ENCODE measurements at places on chromosomes 6 and 20. TPM values are rescaled to one million over a fixed set of nuclear protein-coding genes. Genes with fewer than 3 reads are reported as not detected.
A peak's percentile ranks its signal among the peaks of the same experiment; 100 is the strongest.

Gene ZC3H12D
- 0.99 TPM for total RNA-seq

DNA sequence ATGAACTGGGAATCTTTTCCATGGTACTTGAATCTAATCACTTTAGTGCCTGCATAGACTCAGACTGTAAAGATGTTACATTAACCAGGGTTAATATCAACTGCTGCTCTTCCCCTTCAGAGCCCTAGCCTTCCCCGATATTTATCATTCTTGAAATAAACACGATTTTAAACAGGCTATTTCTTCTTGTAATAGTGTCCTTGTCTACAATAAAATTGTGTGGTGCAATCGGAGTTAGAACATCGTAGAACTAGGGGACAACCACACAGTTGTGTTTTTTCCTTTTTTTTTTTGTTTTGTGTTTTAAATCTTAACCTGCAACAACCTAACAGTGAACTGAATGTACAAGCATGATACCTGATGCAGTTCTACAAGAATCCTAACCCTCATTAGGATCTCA lies 4.5 kb downstream of the GJA1 start:
- peak; percentile 15 for DNase-seq

GRCh38 chr20:24842918-24843715 lies 106.0 kb upstream of the CST7 start:
- DNase-seq, result peak; percentile 34

GRCh38 chr6:52641388-52641787 lies 29.5 kb upstream of the TMEM14A start:
- no peak for DNase-seq

Gene PSMA7
- total RNA-seq, result 107 TPM

Gene NNAT
- 22.0 TPM for total RNA-seq

Gene MPIG6B
- total RNA-seq, result 0.59 TPM

- no peak for DNase-seq
Observed at GRCh38 chr20:21100578-21101452, 5.3 kb downstream of the LINC00237 start.

DNA sequence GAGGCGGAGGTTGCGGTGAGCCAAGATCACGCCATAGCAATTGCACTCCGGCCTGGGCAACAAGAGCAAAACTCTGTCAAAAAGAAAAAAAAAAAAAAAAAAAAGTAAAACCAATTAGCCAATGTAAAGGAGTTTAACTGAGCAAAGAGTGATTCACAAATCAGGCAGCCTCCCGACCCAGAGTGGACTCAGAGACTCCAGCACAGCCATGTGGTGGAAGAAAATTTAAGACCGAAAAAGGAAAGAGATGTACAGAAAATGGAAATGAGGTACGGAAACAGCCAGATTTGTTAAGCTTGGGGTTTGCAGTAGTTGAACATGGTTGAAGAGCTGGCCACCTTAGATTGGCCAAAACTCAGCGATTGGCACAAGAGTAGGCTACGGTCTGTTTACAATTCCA lies 51.4 kb downstream of the ERMARD start:
- no peak for DNase-seq

GRCh38 chr20:48131581-48131980 lies 346.3 kb upstream of the SULF2 start:
- DNase-seq, result peak; percentile 94

Gene PTK6
- 3.8 TPM for total RNA-seq

- no peak for DNase-seq
Observed at GRCh38 chr20:1232286-1233111, 6.7 kb downstream of the RAD21L1 start.

- DNase-seq, result no peak
Observed at GRCh38 chr20:11651138-11651537, 266.6 kb upstream of the BTBD3 start.

Gene RFX6
- total RNA-seq, result not detected

GRCh38 chr6:91710342-91710741 lies 1123.5 kb upstream of the MAP3K7 start:
- no peak for DNase-seq

Gene KCNS1
- total RNA-seq, result 0.49 TPM

DNA sequence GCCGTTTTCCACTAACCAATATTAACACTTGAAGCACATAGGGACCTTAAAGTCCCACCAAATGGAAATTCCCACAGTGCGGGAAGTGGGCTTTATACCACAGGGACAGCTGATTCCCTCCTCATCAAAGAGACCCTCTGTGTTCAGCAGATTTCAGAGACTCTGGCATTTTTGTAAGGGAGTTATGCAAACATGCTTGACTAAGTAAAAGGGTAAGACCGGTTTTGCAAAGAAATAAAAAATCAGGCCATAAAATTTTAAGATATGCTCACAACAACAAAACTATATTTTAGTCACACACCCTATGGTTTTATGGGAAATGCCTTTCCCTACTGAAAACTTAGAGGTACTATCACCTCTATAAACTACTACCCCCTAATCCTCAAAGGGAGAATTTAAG lies 45.4 kb upstream of the SPTLC3 start:
- DNase-seq, result no peak

GRCh38 chr20:49344975-49345374 lies 67.1 kb upstream of the ZNFX1 start:
- peak; percentile 95 for DNase-seq

DNA sequence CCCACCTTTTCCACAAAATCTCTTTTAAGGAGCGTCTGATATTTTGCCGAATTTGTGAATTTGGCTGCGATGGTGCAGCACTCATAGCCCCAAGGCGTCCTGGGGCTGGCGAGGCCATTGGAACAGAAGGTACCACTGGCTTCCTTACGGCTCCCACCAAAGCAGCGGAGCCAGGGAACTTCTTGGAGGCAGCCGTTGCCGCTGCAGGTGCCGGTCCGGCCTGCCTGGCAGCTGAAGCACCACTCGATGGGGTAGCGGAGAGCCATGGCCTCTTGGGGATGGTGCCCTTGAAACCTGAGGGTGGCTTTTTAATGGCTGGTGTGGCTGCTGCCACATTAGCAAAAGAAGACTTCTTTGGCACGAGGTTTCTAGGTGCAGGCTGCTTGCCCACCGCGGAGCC lies 29.8 kb downstream of the DIDO1 start:
- no peak for DNase-seq

DNA sequence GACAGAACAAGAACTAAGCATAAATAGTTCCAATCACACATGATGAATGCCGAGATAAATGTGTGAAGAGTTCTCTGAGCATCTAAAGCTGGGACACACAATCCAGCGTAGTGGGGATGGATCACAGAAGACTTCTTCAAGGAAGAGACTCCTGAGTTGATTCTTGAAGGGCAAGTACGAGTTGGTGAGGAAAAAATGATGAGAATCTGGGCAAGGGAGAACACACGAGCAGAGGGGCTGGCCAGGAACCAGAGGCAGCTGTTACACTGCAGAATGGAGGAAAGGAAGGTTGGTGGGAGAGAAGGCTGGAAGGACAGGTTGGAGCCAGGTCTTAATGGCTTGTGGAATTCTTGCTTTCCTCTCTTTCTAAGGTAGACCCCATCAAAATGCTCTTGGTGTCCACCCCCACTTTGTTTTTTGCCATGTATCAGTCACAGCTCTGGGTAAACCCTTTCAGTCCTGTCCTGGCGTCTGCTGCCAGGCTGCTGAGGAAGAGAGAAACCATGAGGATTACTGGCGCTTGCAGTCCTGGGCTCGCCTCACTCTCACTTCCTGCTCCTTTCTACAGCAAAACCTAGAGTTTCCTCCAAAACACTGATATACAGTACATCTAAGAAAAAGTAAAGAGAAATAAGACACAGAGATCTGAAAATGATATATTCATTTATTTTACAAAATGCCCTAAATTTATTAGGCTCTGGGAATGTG lies 127.6 kb upstream of the FAM184A start:
- DNase-seq, result no peak

Gene EPPIN
- total RNA-seq, result not detected

DNA sequence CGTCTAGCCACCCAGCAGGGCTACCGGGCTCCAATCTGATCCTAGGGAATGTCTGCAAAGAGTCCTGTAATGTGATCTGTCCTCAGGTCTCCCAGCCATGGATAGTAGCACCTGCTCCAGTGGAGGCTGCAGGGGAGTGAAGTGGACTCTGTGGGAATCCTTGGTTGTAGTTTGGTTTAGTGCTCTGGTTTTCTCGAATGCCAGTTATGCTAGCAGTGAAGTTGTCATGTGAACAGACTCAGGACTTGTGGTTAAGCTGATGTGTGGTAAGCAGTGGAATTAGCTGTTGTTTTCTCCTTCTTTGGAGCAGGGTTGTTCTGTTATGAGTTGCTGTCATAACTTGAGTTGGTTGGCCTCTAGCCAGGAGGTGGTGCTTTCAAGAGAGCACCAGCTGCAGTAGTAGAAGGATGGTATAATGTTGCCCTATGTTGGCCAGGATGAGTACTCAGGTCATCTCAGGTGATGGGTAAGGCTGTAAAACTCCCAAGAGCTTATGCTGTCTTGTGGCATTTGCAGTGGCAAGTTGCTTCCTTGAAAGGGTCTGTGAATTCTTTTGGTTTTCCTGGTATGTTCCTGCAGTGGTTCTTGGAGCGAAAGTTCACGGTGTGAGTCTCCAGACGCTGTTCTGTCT lies 390.2 kb downstream of the UTRN start:
- DNase-seq, result no peak

- DNase-seq, result no peak
Observed at GRCh38 chr20:1326031-1326930, 2.7 kb downstream of the SDCBP2 start.

Gene PROKR2
- total RNA-seq, result not detected

DNA sequence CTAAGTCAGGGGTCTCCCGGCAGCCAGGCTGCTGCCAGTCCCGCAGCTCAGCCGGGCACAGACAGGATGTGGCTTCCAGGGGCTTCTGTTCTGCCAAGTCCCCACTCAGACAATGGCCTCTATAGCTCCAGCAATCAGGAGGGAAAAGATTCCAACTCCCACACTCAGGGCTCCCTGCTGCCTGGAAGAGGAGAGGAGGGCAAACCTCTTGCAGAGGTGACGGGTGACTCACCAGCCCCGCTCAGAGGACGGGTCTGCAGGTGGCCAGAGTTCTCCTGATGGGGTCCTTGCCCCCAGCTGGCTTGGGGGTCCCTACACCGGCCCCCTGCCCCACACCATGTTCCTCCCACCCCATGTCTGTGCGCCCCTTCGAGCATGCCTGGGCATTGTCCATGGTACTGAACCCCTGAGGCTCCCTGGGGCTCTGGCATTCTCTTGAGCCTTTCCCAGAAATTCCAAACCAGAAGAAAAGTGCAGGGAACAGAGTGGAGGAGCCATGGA lies 32.6 kb downstream of the NTSR1 start:
- no peak for DNase-seq

GRCh38 chr6:44230034-44230675 lies 6.8 kb downstream of the SLC29A1 start:
- no peak for DNase-seq

Gene COL9A3
- total RNA-seq, result 17.8 TPM

DNA sequence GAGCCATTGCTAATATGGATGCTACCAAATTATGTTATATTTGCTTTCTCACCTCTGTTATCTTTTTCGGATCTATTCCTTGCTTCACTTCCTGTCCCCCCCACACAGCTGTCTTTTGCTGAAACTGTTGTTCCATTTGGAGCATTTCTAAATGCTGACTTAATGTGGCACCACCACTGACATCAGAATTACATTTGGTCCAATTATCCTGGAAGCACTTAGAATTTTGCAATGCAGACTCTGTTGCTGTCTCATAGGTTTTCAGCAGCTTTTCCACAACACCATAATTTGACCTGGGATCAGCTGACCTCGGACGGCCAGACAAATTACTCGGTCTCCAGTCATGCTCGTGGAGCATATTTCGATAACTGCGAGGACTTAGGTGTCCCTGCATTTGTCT lies 12.8 kb downstream of the KIAA0408 start:
- no peak for DNase-seq

- no peak for DNase-seq
Observed at GRCh38 chr20:37927410-37928095, 24.6 kb downstream of the VSTM2L start.

- DNase-seq, result no peak
Observed at GRCh38 chr6:117034971-117035370, 157.9 kb downstream of the RFX6 start.

- no peak for DNase-seq
Observed at GRCh38 chr6:113630738-113631535, 226.2 kb upstream of the MARCKS start.

DNA sequence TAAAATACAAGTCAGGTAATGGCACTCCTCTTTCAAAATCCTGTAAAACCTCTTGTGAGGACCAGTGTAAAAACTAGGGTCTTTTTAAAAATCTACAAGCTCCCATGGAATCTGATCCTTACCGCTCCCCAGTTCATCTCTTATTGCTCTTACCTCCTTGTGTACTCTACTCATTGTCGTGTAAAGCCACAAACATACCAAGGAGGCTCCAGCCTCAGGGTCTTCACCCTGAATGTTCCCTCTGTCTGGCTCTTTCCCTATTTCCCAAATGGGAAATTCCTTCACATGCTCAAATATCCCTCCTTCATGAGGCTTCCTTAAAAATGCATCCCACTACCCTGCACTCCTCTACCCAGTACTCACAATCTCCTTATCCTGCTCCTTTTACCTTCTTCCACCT lies 67.1 kb downstream of the TASP1 start:
- DNase-seq, result no peak

- DNase-seq, result no peak
Observed at GRCh38 chr20:14950633-14951032, 613.2 kb upstream of the FLRT3 start.

DNA sequence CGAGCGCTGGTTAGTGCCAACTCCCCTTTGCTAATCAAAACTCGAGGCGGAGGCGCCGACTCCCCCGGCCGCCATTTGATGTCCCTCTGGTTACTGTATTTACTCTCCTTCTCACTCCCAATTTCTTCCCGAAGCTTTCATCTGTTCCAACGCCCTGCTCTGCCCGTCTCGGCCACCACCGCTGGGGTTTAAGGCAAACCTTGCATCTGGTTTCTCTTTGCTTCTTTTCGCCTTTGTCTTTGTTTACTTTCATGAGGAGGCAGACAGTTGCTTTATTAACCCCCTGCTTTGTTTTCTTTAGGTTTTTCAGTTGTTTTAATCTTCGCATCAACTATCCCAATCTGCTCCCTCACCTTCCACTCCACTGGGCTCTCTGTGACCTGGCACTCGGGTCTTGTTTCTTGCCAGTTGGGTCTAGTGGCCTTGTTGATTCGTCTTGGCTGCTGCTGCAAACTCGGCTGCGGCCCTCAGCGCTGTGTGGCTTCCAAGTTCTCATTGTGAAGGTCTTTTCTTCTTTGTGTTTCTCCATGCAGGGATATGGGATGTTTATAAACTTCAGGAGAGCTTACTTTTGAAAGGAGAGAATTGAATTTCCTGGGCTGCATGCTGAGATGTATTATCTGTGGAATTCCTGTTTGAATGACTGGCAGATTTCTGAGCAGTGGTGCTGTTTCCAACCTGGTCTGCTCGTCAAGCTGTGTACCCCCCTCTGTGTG lies 155.1 kb downstream of the CDC5L start:
- no peak for DNase-seq

Gene MCUR1
- total RNA-seq, result 10.1 TPM

DNA sequence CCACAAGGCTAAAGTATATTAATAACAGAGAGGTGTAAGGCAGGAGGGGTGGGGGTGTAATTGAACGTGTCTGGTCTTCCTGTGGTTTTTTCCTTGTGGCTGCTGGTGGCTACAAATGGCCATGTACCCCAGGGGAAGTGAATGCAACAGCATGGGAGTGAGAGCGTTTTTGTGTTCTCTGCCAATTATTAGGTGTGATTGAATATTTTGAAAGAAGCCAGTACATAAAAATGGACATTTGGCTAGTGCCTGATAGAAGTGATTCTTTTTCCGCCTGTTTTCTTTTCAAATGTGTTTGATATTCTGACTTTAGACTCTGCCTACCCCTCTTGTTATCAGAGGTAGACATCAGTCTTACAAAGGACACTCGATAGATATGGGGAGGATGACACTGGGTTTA lies 141.3 kb downstream of the PRL start:
- DNase-seq, result no peak

Gene CYP24A1
- total RNA-seq, result 1.3 TPM

- DNase-seq, result peak; percentile 12
Observed at GRCh38 chr20:8790442-8791074, 278.3 kb upstream of the PLCB4 start.

- DNase-seq, result no peak
Observed at GRCh38 chr6:2384528-2384927, 139.1 kb upstream of the GMDS start.

Data from skin of body (tissue), 3 donors.